Central memory CD4-positive, alpha-beta T cell (primary cell): ENCODE measurements at places on chromosomes 6 and 20.

GRCh38 chr6:156777577-156778453 lies 637 bp downstream of the ARID1B start:
- DNase-seq: peak; percentile 69

DNA sequence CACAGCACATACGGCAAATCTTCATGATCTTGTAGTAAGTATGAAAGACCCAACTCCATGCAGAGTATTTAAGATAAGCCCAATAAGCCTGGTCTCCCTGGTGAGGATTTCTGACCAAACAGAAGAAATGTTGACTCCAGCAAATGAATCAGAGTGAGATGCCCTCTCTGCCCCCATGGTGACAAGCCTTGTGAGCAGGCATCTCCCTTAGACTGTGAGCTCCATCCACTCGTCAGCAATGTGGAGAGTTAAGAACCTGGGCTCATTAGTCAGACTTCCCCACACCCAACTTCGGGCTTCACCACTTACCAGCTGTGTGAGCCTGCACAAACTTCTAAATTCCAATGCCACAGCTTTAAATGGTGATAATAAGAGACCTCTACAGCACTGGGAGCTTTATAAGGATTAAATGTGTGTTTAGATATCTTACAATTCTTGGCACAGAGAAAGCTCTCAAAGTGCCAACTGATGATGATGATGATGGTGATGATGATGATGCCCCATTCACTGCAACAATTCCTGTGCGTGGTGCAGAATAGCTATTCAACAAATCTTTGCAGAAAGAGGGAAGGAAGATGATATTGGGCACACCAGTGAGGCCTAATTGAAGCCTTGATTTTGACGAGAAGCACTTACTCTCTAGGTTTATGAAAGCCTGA lies 253.4 kb upstream of the TAB2 start:
- DNase-seq: no peak

- no peak for DNase-seq
Measured at GRCh38 chr20:761418-762381, 6.6 kb downstream of the SLC52A3 start.

- peak; percentile 10 for DNase-seq
Measured at GRCh38 chr20:8389381-8390036, 257.4 kb downstream of the PLCB1 start.

- peak; percentile 89 for DNase-seq
Measured at GRCh38 chr6:159044899-159045727, at the start of gene TAGAP. Gene TAGAP, minus strand, starts transcription at chr6:159044991. Its CDS starts 845 bp downstream, at chr6:159044146.

DNA sequence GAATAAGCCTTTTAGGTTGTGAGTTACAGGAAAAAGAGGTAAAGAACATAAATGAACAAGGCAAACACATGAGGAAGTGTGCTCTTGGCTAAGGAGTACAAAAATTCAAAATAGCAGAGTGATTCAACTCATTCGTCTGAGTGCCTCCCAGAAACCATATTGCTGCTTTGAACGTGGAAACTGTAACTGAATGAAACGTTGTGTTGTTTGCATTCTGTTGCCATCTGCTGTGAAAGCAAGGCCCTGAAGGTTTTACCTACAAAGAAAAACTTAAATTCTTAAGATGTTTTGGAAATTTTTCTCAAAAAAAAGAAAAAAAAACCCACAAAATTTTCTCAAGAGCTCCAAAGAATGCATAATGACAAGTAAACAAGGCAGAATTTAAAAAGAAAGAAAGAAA lies 375.4 kb upstream of the HS3ST5 start:
- no peak for DNase-seq

DNA sequence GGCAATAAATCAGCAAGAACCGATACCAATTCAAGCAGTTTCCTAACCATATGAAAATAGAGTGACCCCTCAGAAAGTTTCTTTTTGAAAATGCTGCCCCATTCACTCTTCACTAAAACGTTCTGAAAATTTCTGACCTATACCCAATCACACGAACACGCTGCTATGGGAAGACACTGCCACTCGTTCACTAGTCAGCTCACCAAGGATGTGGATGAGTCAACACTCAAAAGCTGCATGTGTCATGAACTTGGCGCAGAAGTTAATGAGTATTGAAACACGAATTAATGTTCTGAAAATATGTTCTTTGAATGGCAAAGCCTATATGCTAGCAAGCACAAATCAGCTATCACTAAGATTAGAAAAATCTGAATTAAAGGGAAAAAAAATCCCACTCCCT lies 84.2 kb downstream of the PREP start:
- no peak for DNase-seq

- DNase-seq: no peak
Measured at GRCh38 chr6:25652007-25652515, at the start of gene SCGN. Gene SCGN, plus strand, starts transcription at chr6:25652215. Its CDS starts 189 bp downstream, at chr6:25652404.

- no peak for DNase-seq
Measured at GRCh38 chr6:85452441-85452881, 2.6 kb downstream of the NT5E start.

GRCh38 chr6:166277018-166277417 lies 31.2 kb downstream of the PRR18 start:
- no peak for DNase-seq

DNA sequence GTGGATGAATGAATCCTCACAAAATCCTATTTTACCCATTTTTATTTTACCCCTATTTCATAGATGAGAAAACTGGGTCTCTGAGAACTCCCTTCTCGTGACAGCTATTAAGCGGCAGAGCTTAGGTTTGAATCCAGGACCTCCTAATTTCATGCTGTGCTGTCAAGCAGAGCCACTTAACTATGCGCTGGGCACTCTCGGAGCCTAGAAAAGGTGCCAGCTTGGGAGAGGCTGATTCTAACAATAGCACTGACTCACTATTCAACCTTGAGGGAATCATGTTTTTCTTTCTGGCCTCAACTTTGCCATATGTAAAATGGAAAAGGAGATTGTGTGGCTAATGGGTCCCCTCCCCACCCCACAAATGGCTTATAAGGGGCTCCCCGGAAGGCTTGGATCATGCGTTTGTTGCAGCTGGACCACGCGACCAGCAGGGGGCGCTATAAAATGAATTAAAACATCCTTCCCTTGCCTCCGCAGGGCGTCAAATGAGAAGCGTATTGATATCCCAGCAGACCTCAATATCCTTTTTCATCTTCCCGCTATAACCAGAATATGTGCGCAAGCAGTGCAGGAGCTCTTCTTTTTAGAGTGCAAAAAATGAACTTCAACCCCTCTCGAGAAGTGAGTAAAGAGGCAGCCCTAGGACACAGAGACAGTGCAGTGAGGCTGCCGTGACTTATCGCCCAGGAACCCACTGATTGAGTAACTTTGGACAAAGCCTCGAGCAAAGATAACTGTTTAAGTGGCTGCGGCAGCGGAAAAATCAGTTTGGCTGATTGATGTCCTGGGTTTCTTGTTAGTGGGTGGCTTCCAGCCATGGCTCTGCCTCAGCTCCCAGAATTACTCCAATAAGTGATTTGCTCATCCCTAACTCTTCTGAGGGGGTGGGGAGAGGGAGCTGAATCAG lies 12.8 kb upstream of the PDYN start:
- no peak for DNase-seq
